RPMI8226 (cell line): ENCODE measurements at places on chromosomes 1 and 21.
A peak's percentile ranks its signal among the peaks of the same experiment; 100 is the strongest.

DNA sequence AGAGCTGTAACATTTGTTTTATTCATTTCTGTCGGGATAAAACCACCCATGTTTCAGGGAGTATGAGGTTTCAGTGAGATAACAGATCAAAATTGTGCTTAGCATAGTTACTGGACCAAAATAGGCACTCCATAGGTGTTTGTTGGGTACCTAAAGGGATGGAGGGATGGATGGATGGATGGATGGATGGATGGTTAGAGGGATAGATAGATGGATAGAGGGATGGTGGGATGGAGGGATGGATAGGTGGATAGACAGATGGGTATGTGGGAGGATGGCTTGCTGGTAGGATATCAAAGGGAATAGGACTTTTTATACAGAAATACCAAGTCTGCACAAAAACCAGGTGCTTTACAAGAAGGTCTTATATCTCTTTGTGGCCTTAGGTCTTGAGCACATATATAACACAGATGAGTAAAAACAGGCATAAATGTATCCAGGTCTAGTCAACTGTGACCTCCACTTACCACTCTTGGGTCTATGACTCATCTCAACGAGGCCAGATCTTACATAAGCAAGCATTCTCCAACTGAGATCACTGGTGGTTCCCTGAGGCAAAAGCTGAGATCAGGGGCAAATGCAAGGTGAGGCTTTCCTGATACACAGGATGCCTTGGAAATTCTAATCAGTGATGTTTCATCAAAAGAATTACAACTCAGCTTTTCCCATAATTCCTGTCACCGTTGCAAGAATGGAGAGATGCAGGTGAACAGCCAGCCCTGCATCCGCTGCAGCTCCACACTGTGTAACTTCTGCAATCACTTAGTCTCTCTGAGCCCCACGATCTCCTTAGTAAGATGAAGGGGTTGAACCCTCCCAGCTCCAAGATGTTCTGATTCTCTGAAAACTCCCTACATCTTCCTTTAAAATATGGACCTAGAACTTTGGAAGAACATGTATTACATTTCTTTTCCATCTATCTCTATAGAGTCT, 32.0 kb downstream of the PTAFR start:
- no peak for DNase-seq

- no peak for DNase-seq
These were observed 1.0 kb downstream of the RNF220 start for GRCh38 chr1:44405798-44406736.

DNA sequence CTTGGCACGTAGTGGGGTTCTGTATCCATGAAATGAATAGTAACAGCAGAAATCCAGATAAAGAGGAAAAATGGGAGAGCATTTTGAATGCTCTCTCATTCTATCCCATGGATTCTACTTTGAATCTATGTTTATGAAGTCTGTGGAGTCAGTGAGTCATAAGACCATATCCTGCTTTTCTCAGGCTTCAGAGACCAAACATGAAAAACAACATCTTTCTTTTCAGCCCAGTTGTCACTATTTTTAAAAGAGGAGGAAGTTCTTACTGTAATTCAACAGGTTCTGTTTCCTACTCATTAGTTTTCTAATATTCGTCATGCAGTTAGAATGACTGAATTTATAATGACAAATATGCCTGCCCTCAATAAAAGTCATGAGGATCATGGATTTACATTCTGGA, 39.4 kb upstream of the CD55 start:
- DNase-seq = no peak

DNA sequence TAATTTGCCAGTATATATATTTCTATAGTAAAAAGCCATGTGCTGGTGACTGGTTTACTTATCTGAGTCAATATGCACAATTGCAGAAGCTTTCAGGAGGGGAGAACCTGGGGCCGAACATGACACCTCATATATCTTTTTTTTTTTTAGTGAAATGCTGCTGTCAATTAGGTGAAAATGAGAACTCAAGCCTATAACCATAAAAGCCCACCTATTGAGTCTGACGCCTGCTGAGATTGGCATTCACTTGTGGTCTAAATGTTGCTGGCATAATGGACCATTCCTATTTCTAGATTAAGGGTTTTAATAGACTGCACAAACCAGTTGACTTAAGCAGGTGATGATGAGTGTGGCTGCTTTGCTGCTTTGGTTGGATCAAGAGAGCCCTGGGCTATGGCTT, 10.8 kb downstream of the NTMT2 start:
- no peak for DNase-seq

GRCh38 chr21:25929856-25930520, 195.2 kb downstream of the GABPA start:
- DNase-seq = no peak

DNA sequence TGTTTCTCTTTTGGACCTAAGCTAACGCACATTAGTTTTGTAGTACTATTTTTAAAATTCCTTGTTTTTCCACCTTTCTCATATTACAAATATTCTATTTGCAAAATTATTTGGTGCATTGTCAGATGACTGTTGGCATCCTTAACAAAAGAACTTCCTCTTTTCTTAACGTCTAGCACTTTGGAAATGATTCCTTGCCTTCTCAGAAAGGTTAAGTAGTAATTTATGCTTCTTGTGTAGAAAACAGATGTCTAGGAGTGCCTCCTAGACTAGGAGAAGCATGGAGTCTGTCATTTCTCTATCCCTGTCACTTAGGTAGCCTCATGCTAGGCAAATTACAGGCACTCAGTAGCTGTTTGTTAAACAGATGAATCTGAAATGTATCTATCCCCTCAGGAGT, 64.4 kb downstream of the HSPA13 start:
- no peak for DNase-seq

DNA sequence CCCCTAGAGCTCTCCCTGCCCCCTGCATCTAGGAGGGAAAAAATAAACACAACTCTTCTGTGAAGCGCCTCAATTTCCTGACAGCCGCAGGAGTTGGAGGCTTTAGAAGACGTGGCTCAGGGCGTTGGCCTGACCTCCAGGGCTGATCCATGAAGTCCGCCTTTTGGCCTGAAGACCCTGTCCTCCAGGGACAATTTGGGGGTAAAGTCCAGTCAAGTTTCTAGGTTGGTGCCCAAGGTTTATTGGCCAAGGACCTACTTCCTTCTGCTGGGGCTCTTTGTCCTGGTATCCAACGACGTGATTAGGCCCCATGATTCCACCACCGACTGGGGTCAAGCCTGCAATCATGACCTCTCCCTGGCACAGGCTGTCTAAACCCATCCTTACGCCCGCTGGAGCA, 54.9 kb downstream of the PTPRF start:
- DNase-seq = no peak

- DNase-seq = peak; percentile 63
These were observed 9.7 kb upstream of the ZBTB48 start for GRCh38 chr1:6570100-6570499.

DNA sequence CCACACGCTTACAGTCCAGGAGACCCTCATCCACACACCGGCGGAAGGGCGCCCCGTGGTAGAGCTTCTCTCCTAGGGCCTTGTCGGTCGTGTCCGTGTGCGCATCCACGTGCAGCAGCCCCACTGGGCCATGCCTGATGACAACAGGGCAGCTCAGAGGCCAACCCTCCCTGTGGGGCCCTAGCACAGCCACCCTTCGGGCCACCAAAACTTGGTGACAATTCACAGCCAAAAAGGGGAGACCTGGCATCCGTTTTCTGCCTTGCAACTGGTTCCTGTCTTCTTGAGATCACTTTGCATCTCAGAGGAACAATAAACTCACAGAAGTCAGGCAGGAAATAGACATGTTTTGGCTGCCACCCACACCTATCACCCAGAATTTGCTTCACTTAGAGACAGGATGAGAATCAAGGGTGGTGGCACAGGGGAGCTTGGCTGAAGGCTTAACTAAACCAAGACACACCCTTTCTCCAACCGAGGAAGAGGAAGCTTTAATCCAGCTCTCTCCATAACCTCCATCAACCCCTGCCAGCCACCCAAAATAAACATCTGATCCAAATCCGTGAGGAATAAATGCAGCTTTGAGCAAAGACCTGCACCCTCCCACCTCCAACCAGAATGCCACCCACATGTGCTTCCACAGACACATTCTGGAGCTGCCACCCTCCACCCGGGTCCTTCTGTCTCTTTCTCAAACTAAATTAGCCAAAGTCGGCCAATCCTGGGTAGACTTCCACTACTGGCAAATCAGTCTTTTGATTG, 5.7 kb downstream of the AGMAT start:
- DNase-seq = peak; percentile 41

GRCh38 chr1:151311011-151311410, 16.2 kb downstream of the PI4KB start:
- no peak for DNase-seq

DNA sequence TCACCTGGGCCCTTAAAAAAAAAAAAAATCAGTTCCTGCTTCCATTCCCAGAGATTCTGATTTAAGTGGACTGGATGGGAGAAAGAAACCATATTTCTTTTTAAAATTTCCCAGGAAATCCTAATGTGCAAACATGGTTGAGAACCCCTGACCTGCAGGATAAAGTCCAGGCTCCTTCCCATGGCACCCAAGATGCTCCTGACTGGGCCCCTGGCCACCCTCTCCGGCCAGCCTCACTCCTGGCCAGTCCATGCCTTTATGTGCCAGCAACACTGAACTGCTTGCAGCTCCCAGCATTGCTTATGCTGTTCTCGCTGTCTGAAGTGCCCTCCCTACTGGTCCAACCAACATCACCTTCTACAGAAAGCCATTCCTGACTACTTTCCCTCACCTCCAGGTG, 93.9 kb downstream of the TEX35 start:
- DNase-seq = no peak

- DNase-seq = no peak
These were observed 111.4 kb downstream of the SIK1 start for GRCh38 chr21:43315244-43316137.

DNA sequence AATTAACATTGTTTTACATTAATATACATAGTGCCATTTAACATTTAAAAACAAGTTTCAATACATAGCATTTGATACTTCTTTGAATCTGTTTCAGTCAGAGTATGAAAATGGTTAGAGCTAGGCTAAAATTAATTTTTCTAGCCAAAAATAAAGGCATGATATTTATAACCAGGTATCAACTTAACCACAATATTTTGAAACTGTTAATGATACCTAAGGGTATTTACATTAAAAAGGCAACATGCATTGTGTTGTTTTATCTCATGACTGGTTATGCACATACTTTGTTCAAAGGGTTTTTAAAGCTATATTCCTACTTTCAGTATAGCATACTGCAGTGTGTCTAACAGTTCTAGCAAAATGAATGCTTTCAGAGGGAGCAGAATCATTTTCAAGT, 130.0 kb downstream of the HS2ST1 start:
- DNase-seq = no peak

DNA sequence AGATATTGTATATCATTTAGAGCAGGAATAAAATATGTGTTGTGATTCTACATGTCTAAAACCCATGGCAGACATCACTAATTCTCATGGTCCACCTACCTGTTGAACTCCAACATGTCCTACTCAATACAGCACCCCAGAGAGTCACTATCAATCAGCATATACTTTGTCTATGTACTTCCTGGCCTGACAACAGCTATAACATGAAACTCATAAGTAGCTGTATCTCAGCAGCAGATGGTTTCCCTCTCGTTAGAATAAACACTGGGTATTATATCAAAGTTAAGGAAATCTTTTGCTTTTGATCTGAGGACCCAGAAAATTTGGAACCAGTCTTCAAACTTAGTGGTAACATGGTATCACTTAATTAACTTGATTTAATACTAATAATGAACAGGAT, 15.8 kb downstream of the ARPC5 start:
- DNase-seq = no peak

DNA sequence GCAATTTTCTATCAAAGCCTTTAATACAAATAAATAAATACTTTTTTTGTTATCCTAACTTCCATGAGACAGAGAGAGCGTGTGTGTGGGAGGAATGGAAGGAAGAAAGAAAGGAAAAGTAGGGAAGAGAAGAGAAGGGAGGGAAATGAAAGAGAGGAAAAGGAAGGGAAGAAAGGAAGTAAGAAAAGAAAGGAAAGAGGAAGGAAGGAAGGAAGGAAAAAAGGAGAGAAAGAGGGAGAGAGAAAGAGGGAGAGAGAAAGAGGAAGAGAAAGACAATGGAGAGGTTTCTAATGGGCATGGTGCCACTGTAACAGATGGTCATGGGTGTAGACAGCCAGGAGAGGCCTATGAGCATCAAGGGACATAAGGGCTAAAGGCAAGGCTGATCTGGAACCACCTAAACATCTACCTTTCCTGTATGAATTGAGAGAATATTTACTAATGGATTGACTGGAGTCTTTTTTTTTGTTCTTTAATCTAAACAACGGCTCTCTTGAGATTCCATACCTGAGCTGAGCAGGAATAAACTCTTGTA, 234.9 kb downstream of the PTPRC start:
- peak; percentile 28 for DNase-seq

- no peak for DNase-seq
These were observed 225.7 kb downstream of the TOMM20 start for GRCh38 chr1:234902774-234903547.

DNA sequence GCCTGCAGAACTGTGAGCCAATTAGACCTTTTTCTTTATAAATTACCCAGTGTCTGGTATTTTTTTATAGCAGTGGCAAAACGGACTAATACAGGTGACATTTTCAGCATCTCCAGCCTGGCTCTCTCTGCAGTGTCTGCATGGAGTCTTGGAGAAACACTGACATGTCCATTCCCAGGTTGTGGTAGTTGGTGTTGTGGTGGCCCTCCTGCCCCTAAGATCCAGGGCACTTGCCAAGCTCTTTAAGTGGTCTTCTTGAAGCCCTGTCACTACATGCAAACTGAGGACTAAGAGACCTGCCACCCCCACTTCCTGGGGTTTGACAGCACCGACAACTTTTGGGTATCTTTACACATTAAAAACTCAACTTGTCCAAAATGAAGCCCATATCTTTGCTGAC, 419.4 kb downstream of the NPHP4 start:
- no peak for DNase-seq

- DNase-seq = no peak
These were observed 52.3 kb downstream of the OPTC start for GRCh38 chr1:203546274-203546673.

DNA sequence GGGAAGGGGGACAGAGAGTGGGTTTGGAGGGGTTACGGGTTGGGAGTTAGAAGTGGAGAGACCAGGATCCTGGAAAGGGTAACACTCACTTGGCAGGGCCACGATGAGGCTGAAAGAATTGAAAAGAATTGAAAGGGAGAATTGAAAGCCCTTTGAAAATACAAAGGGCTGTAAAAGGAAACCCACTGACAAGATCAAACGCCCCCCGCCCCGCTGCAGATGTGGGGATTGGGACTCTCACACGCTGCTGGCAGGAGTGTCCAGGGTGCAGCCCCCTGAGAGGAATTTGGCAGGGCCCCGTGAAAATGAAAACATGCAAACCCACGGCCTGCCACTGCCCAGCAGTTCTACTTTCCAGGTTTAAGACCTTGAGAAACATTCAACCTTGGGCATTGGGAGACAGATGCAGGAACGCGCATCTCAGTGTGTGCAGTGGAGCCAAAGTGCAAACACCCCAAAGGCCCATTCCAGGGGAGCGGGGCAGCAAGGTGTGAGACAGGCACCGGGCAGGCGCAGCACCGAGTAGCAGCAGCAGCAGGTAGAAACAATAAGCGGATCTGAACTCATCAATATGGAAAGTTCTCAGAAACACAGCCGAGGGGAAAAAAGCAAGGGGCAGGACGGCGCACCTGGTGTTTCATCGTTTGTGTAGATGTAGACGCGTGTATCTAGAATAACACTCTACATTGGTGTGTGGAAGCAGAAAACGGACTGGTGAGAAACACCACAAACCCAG, 8.3 kb upstream of the TNFRSF1B start:
- DNase-seq = no peak
